NT2/D1 (cell line): ENCODE measurements at places on chromosomes 12 and 14.

DNA sequence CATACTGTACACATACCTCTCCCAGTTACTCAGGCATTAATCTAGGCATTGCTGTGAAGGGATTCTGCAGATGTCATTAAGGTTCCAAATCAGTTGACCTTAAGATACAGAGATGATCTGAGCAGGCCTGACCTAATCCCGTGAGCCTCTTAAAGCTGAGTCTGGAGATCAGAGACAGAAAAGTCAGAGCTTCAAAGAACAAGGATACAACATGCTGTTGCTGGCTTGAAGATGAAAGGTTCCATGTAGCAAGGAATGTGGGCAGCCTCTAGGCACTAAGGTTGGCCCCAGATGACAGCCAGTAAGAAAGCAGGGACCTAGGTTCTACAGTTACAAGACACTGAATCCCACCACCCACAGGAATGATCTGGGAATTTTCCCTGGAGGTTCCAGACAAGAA is 81.1 kb downstream of the MAP1LC3B2 start:
- DNase-seq: no peak

DNA sequence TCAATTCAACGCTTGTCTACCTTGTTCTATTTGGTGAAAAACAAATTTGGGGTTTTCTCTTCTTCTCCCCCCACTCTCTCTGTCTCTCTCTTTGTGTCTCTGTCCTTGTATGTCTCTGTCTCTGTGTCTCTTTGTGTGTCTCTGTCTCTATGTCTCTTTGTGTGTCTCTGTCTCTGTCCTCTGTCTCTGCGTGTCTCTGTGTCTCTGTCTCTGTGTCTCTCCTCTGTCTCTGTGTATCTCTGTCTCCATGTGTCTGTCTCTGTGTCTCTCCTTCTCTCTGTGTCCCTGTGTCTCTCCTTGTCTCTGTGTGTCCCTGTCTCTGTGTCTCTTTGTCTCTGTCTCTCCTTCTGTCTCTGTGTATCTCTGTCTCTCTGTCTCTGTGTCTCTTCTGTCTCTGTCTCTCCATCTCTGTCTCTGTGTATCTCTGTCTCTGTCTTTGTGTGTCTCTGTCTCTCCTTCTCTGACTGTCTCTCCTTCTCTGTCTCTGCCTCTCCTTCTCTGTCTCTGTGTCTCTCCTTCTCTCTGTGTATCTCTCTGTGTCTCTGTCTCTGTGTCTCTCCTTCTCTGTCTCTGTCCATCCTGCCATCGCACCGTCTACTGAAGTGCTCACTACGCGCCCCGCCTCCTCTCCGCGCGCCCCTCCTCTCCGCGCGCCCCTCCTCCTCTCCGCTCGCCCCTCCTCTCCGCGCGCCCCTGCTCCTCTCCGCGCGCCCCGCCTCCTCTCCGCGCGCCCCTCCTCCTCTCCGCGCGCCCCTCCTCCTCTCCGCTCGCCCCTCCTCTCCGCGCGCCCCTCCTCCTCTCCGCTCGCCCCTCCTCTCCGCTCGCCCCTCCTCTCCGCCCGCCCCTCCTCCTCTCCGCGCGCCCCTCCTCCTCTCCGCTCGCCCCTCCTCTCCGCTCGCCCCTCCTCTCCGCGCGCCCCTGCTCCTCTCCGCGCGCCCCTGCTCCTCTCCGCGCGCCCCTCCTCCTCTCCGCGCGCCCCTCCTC is 12.8 kb downstream of the LRCOL1 start:
- DNase-seq: no peak

DNA sequence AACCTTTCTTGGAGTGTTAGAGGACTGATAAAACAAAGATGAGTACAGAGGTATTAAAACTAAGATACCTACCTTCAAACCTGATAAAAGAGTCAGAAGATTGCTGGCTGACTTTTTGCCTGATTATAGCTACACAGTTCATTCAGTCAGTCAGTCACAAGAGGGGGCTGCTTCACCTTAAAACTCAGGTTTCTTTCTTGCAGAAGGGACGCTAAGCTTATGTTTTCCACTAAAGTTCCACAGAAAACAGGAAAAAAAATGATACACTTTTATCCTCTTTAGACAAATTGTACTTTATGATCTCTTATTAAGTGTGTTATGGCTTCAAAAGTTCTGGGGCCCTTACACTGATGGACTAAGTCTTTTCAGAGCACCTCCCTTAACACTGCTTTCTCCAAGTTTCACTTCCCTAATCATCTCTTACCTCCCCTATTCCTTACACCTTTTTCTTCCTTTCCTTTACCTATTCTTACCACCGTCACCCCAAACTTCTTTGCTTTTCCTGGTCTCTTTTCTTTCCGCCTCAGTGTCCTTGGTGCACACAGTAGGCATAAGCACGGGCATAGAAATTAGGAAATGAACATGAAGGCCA is 448.7 kb upstream of the OR4E1 start:
- DNase-seq: no peak

DNA sequence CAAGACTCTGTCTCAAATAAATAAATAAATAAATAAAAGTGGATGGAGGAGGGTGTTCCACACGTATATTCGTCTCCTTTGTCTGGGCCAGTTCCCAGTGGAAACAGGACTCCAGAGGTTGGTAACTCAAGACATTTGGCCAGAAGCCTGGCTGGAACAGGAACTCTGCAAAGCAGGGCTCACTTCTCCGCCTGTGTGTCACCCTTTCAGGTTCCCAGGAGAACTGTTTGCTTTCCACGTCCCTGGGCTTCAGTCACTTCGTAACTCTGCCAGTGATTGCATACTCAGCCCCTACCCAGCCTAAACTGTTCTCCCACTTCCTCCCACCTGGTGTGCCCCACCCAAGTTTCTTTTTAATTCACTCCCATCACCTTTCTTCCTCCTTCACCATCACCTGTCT is 7.0 kb upstream of the UBE2N start:
- DNase-seq: no peak

GRCh38 chr14:23045419-23046357 is 3.7 kb downstream of the PSMB11 start:
- DNase-seq: no peak

- no peak for DNase-seq
These were observed 23.8 kb downstream of the GRIN2B start for GRCh38 chr12:13957576-13957975.

DNA sequence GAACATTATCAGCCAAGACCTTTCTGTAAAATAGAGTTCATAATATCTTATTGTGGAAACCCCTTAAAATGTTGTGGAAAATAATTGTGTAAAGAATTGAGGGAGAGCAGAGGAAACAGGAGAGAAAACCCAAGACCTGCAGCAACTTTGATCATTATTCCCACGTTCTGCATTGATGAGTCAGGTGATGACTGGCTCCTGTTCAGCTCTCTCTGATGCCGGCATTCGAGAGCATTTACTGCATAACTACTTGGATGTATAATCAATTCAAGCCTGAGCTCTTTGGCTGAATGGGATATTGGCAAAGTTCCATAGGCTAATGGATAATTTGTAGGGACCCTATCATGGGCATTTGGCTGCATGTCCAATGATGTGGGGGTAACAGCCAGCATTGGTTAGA is 176.3 kb upstream of the ARID2 start:
- no peak for DNase-seq

GRCh38 chr14:80768646-80769045 is 172.9 kb downstream of the CEP128 start:
- no peak for DNase-seq

GRCh38 chr14:59199205-59199604 is 10.7 kb downstream of the DAAM1 start:
- DNase-seq: no peak

DNA sequence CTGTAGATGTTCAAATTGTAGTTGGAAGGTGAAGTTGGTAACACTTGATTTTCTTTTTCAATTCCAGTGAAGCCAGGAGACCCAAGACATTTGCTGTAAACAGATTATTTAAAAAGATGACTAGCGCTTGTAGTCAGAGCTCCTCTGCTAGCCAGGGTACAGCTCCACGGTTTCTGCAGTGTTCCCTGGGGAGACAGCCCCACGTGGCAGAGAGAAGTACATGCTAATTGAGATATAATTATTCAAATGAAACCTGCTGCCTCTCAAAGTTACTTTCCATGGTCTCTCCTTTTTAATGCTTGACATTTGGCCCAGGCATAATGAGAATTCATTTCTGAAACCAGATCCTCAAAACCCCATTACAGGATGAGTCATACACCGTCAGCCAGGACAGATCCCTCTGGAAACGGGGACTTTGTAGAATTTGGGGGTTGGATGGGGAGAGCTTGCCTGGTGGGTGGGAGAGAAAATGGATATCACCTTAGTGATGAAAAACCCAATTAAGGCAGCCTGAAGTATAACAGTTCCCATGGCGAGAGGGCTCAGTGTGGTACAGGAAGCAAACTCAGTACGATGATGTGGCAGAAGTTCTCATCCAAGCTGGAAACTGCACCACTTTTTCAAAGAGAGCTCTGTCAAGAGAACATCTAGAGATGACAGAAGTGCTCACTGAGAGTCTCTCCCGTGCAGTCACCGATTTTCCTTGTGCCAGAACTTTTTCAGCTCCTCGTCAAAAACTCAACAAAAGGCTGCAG is 637.7 kb upstream of the TMEM132C start:
- no peak for DNase-seq

GRCh38 chr14:99728231-99728920 is 44.3 kb downstream of the CYP46A1 start:
- no peak for DNase-seq

GRCh38 chr12:110717037-110717436 is 25.7 kb downstream of the PPP1CC start:
- DNase-seq: no peak

DNA sequence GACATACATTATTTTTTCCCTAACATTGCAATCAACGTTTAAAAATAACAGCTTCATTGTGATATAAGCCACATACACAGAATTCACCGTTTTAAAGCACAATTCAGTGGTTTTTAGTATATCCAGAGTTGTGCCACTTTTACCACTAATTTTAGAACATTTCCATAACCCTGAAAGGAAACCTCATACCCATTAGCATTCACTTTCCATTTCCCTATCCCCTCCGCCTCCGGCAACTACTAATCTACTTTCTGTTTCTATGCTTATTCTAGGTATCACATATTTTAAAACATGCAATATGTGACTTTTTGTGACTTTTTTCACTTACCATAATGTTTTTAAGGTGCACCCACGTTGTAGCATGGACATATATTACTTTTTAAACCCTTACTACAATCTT is 55.6 kb upstream of the ISM2 start:
- no peak for DNase-seq

GRCh38 chr14:76755610-76756370 is 5.5 kb upstream of the VASH1 start:
- DNase-seq: no peak

DNA sequence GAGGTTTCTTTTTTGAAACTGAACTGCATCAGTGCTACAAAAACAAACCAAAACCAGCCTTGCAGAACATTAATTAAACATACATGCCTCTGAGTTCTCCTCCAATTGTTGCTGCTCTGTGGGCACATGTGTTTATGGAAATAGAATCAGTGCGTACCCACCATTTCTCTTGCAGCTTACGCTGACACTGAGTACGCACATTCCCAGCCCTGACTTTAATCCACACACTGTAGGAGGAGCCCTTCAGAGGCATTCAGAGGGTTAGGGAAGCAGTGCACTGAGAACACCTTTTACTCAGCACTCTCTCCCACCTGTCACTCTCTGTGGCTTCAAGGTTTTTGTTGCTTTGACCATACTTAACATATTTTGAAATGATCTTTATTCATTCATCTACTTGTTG is 250.5 kb upstream of the PWP1 start:
- DNase-seq: no peak

GRCh38 chr12:54356228-54356627 is 8.1 kb downstream of the GPR84 start:
- DNase-seq: no peak

DNA sequence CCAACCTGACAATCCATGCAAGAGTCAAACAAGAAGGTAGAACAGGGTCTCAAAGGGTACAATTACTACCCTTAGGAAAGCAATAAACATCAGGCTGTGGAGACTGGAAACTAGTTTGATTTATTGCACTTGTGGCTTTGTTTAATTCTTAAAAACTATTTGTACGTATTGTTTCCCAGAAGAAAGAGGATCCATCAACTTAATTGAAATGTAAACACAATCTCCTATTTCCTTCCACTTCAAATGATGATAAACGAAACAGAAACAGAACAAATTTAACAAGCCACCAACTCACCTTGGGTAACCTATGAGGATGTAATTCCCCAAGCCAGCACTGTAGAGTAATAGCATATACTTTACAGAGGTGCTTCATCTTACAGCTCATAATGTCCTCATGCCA is 8.0 kb downstream of the STXBP6 start:
- DNase-seq: no peak

- DNase-seq: no peak
These were observed 57.7 kb downstream of the ADGRD1 start for GRCh38 chr12:131011165-131012079.

- DNase-seq: no peak
These were observed 3.2 kb downstream of the SERPINA9 start for GRCh38 chr14:94472842-94473241.

- no peak for DNase-seq
These were observed 1.8 kb upstream of the P2RX7 start for GRCh38 chr12:121130866-121131373.

- no peak for DNase-seq
These were observed 220.6 kb upstream of the HMGA2 start for GRCh38 chr12:65603438-65604351.

DNA sequence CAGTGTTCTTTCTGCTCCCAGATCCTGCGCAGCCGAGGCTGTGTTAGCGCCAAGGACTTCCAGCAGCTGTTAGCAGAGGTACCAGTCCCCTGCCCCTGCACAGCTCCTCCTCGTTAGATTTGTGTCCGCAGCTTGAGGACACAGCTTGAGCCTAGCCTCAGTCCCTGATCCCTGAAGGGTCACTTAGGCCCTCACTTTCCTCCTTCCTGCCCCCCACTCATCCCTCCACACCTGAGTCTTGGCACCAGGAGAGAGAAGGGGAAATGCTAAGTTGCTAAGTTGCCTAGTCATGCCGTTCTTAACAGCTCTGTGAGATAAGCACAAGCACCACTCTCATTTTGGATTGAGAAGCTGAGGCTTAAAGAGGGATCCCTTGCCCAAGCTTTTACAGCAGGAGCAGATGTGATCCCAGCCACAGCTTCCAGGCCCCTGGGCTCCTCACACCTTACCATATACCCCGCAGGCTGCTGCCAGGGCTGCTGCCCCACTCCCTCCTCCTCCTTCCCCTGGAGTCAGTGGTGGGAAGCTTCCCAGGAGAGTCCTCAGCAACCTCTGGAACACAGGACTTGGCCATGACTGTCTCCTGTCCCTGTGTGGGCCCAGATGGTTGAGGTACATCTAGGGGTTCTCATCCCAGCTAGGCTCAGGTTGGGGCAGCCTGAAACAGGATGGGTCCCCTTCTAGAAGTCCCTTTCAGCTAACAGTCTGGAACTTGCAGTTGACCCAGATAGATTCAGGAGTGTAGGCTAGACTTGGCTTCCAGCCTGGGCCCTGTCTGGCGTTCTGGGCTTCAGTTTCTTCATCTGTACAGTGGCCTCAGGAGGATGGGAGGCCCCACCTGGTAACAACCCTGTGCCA is 975 bp downstream of the OGFOD2 start:
- DNase-seq: no peak

- no peak for DNase-seq
These were observed 144.2 kb downstream of the KIF26A start for GRCh38 chr14:104282332-104283196.

DNA sequence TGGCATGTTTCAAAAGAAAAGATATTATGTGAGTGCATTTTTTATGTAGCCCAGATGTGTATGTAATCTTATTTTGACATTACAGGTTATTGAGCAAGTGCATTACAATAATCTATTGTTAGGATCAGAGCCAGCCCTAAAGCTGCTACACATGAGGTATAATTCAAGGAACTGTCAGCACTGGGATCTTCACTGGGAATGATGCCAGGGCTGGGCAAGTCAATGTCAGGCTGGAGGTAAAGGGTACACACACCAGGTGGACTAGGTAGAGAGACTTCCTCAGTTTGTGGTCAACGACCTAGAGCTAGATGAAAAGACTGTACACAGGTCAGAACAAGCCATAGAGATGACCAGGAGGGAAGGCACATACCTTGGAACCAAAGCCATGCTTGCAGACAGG is 15.4 kb downstream of the TRIM9 start:
- no peak for DNase-seq
